ENCODE measurements at places on chromosomes 7 and 10.

DNA sequence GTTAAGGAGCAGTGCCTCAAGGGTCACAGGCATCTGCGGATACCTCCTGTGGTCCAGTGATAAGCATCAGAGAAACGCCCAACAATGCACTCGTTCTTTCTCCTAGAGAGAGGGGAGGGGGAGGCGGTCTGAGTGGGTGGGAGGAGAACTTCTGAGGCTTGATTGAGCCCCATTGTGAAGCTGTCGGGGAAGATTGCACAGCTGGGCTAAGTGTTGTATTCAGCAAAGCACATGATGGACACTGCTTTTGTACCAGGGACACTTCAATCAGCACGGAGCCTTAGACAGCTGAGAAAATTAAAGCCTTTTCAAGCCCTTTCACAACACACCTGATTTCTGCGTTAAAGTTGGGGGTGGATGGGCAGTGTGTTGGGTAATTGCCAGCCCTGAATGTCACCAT, 230.3 kb upstream of the GHITM start:
- peak; percentile 63 for DNase-seq

DNA sequence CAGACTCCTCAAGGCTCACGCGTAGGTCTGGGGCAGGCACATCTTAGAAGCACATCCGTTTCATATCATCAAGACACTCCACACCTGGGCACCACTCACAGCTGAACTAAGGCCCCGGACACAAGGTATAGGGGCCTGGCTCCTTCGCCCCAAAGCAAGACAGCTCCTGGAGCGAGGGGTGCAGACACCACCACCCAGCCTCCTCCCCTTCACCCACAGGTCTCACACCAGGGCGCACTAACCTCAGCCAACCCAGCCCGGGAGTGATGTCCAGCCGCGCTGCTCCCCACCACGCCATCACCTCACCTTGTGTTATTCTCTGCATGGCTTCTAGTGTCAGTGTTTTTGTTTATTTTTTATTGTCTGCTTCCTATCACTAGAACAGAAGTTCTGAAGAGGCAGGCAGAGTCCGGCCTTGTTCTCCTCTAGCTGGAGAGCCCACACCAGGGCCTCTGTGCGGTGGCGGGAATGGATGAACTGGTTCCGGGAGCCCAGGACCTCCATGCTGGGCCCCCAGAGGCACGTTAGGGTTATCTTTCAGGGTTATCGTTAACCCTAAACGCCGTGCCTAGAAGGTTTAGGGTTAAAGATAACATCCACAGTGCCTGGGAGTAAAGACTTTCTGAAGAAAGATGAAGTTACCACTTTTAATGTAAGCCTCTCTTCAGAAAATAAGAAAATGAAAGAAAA, 21.8 kb downstream of the BRI3 start:
- no peak for DNase-seq

DNA sequence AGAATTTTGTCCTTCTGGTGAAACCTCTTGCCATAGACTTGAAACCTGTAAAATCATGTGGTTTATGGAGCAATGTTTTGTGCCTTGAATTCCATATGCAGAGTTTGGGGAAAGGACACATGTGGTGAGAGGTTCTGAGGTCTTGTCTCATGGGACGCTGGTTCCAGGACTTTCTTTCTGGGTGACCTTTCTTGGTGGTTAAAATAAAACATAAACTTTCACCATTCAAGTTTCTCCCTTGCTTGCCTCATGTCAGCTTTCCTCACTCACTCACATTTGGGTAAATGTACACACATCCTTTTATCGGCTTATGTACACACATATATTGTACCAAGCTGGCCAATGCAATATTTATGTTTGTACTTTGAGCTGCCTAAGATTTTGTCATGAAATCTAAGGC, 144.9 kb upstream of the CELF2 start:
- DNase-seq, result no peak

GRCh38 chr10:107059872-107060271, 104.6 kb downstream of the SORCS1 start:
- no peak for DNase-seq

DNA sequence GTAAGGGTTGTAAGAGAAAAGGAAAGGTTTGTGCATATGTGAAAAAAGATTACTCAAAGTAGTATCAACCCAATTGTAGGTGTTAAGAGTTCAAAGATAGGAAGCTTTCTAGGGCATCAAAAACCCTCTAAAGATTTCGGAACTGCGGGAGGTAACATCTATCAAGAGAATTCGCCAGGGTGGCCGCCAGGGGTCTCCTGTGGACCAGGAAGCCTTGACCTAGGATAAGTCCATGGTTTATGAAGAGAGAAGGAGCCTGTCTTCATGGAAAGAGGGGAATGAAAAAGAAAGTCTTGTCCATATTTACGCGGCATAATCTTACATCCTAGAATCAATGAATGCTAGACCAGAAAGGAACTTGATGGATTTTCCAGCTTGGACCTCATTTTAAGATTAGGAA, 140.7 kb upstream of the CALCR start:
- DNase-seq, result peak; percentile 11

DNA sequence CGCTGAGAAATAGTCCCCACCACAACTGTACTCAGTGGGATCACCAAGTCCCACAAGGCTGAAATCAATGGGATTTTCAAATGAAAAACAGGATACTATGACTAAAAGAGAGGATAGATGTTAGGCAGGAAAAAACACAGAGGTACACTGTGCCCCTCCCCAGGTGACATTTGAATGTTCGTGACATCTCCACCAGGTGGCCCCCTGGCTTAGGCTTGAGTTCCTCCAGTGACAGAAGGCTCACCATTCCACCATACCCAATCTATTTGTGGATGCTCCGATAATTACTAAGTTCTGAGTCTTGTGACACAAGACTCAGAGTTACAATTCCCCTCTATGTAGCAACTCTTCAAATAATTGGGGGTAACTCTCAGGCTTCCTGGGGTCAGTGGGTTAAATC, 77.5 kb upstream of the KCNMA1 start:
- DNase-seq, result no peak

- no peak for DNase-seq
These were observed 12.1 kb upstream of the PAX2 start for GRCh38 chr10:100733329-100733728.

DNA sequence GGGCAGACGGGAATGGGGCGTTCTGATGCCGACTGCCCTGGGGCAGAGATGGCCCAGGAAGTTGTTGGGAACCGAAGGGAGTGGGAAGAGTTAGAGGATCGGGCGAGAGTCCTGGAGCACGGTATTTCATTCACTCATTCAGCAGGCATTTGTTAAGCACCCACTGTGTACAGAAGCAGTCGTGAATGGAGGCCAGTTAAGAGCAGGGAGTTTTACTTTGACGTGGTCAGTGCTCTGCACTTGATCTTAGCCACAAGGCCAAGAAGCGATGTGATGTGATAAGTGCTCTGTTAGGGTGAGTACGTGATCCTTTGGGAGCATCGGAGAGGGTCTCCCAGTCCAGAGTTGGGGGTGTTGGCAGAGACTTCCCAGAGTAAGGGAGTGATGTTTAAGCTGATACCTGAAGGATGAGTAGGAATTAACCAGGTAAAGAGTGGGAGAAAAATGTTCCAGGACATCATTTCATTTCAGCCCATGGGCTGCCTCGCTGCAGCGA, 890 bp downstream of the ZFYVE27 start:
- no peak for DNase-seq

DNA sequence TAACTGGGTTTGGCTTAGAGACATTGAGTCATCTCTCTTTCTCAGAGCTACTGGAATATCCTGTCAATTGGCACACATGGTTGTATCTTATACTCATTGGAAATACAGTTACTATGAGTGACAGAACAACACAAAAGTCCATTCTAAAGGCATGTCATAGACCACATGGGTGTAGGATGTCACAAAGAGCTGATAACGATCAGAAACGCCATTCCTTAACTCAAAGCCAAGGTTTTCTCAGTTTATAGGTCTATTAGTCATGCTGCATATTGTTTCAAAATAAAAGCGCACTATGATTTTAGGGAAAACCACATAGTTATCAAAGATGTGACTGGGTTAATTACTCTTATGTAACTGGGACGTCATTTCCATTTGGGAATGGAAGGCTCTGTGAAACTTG, 147.2 kb upstream of the FAM171A1 start:
- DNase-seq, result no peak

GRCh38 chr7:155222061-155222460, 75.6 kb upstream of the INSIG1 start:
- no peak for DNase-seq

DNA sequence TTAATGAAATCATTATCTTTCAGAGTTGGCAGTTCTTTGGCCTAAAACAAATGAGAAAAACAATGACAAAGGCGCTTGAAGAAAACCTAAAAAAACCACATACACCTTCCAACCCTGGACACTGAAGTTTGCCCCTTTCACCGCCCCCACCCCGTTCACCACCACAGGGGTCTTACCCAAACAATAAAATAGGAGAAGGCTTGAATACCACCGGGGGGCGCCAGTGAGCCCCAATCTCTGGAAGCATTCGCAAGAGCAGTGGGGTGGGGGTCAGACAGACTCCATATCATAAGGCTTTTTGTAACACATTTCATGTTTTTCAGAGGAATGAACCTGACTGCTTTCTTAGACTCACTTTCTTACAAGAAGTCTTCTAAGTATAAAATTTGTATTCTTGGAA, 163.6 kb downstream of the PIP4K2A start:
- DNase-seq, result no peak

DNA sequence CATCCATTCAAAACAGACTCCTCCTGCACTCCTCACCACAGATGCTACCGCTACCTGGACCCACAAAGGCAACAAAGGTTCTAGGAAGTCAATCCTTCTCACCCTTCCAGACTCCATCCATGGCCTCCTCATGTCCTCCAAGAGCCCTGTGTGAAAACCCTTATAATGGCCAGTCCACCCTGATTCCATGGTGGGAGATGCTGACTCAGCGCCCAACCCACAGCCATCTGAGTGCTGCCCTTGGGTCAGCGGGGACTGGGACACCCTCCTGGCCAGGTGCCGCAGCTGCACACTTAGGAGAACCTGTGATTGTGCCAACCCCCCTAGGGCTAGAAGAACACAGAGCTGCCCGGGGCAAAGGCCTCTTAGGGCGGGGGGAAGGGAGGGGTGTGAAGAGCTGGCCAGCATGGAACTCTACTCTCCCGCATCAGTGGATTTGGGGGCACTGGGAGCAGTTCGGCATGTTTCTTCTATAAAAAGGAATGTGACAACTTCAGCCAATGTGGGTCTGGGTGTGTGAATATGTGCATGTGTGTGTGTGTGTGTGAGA, 25.4 kb downstream of the TMEM273 start:
- DNase-seq, result no peak

GRCh38 chr7:153457746-153458145, 594.5 kb upstream of the DPP6 start:
- peak; percentile 45 for DNase-seq

DNA sequence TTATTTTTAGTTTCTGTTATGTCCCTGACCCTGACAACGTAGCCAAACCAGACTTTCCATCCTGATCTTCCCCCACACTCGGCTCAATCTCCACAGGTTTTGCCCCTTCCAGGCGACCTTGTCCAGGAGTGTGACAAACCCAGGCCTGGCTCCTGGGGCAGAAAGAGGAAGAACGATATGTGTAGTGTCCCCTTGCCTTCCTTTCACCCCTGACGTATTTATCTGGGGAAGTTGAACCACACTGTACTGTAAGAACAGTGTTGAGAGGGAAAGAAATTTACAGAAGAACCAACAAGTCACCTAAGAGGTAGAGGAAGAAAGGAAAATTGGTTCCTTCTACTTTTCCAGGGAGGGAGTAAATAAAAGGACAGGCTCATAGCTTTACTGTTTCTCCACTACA, 158.0 kb downstream of the VTI1A start:
- no peak for DNase-seq

DNA sequence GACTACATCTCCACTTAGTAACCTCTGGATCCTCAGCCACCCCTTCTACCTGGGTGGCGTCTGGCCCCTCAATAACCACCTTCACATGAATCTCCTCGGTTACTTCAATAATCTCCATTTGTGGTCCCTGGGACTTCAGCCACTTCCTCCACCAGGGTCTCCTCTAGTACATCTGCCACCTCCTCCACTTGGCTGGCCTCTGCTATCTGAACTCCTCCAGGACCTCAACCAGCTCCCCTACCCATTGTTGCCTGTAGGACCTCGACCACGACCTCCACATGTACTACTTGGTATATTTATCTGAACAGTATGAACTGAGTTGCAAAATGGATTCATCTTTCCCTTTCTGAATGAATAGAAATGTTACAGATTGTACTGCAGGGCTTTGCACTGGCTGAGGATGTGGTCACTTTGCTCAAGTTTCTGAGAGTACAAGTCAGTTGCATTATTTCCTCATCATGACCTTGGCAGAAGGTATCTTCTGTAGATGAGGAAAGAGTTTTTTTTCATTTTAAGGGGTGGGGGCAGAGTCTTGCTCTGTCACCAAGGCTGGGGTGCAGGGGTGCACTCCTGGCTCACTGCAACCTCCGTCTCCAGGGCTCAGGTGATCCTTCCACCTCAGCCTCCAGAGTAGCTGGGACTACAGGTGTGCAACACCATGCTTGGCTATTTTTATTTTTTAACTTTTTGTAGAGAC, 36.0 kb downstream of the MAT1A start:
- no peak for DNase-seq

DNA sequence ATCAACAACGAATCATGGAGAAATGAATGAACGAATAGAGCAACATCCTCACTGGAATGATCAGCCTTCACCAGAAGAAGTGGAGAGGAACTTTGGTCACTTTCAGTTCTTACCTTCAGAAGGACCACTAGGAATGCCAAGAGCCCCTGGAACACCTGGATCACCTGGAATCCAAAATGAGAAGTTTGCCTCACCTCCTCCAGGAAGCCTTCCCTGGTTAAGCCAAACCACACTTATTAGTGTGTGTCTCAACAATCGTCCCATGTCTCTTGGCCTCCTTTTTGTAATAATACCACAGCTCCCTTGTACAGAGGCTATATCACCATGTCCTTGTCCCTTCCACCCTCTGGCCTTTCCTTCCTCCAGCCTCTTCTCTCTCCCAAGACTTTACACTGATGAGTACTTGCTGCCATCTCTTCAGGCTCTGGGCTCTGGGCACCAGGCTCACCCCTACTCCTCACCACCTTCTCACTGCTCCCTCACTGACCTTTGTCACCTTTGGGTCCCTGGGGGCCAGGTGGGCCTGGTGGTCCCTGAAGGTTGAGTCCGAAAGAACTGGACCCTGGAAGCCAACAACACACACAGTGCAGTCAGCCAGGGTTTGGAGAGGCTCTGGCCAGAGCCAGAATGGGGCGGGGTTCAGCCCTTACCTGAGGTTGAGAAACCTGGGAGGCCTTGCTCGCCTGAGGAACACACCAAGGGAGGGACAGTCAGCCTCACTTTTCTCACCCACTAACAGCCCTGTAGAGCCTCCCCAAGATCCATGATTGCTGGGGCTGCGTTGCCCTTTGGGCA, 46.5 kb downstream of the COL17A1 start:
- DNase-seq, result no peak
